ENCODE measurements at places on chromosomes 7 and 10.
A peak's percentile ranks its signal among the peaks of the same experiment; 100 is the strongest.

DNA sequence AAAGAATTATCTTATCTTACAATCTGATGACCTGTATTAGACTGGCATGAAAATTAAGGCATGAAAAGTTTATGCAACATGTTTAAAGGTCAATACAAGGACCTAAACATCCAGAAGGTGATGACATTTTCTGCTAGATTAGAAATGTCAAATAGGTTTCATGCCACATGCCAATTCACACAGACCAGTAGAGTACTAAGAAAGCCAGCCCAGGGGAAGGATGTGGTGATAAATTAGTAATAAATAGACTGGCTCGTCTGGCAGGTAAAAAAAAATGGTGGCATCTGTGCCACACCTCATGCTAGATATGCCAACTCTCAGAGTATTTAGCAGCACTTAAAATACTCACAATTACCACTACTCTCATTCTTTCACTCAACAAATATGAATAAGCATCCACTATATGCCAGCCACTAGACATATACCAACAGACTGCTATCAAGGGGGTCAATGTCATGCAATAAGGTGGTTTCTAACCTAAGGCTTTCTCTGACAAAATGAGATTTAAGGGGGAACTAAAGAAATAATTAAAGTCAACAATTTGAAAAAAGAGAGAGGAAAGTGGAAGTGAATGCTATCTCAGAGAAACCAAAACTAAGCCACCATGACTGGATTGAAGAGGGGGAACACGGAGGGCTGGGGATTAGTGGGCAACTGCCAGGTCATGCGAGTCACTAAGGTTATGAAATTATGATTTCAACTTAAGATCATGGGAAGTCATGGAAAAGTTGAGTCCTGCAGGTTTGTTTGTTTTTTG, 83.5 kb downstream of the SGMS1 start:
- DNase-seq = no peak

DNA sequence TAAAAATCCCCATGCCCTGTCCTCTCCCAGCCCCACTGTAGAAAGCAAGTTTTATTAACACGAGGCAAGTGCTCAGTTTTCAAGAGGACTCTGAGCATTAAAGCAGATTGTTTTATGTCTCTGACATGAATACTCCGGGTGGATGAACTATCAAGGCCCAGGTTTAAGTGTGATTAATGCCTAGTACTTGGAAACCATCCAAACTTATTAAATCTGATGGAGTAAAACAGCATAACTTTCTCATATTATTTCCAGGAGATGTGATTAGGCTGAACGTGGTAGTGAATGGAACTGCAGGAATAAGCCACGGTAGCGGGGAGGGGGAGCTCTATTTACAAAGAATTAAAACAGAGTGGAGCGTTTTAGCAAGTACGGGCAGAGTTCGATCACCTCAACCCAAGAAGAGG, 144.2 kb upstream of the RNF32 start:
- no peak for DNase-seq

GRCh38 chr10:71134732-71135211, 77.6 kb upstream of the UNC5B start:
- DNase-seq = no peak

DNA sequence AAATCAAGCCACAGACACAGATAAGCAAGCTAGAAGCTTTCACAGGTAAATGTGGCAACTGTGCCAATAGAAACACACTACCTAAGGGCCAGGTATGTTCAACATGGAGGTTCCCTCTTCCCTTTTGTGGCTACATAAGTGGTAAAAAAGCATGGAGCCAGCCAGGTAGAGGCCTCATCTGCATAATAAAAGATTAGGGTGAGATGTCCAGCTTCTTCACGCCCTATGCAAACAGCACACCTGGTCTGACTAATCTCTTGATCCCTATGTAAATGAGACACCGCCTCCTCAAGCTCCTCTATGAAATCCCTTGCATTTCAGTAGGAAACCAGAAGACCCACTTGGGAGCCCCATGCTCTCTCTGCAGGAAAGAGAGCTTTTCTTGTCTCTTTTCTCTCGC, 282.2 kb downstream of the NEBL start:
- no peak for DNase-seq

GRCh38 chr7:129911790-129912189, 41.0 kb downstream of the UBE2H start:
- DNase-seq = no peak

DNA sequence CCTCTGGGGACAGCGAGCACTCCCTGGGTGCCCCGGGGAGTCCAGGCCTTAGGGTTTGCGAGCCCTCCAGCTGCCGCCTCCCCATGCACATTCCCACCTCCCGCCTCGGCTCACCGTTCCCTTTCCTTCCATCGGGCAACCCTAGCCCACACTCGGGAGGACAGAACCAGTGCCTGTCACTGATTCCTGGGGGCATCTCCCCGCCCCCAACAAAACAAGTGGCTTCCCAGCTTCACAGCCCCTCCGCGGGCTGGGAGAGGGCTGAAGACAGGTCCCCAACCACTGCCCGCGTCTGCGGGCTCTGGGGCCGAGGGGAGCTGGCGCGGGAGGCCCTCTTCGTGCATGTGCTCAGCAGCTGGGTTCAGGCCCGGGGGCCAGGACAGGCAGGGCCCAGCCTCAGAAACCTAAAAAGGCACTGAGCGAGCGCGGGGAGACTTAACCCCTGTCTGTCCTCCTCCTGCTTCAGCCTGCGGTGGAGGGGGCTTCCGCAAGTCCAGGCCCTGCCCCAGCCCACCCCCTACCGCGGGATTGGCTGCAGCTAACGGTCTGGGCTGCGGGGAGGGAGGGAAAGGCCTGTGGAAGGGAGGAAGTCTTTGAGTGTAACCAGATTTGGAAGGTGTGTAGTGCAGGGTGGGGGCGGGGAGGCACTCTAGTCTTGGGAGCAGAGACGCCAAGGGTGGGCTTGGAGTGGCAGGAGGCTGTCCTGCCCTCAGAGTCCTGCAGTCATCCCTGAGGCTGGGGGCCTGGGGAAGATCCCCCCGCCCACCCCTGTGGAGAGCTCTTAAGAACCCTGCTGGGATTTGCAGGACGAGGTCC, 1.2 kb downstream of the FLNC start:
- peak; percentile 49 for DNase-seq

DNA sequence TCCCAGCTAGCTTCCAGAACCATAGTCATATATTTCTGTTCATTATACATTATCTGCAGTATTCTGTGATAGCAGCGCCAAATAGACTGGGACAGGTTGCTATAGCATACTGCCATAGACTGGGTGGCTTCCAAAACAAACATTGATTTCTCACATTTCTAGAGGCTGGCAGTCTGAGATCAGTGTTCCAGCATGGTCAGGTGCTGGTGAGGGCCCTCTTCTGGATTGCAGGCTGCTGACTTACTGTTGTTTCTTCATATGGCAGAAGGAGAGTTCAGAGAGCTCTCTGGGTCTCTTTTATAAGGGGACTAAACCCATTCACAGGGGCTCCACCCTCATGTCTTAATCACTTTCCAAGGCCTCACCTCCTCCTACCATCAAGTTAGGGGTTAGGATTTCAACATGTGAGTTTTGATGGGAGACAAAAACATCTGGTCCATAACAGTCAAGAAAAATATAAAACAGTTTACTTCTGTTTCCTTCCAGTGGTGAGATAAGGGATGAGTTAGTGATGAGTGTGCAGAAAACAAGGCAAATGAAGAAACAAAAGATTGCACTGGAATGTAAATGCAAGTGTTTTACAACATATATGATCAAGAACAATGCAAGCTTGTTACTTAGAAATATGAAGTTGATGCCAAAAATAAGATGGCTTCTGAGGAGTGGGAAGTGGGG, 399.0 kb upstream of the C7orf33 start:
- no peak for DNase-seq

DNA sequence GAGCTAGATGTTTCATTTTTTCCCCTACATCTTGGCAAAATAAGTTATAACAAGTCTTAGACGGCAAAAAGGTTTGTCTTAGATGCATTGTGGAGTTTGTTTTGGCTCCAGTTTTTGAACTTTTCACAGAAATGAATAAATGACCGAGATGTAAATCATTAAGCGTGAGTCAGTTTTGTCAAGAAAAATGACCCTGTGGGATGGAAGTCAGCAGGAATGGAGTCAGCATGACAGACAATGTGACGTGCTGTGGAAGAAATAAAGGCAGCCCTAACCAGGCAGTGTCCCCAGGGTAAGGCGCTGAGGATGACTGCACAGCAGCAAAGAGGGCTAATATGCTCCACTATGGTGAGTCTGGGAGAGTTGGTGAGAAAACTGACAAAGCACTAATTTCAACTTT, 163.2 kb downstream of the NOC3L start:
- DNase-seq = no peak

DNA sequence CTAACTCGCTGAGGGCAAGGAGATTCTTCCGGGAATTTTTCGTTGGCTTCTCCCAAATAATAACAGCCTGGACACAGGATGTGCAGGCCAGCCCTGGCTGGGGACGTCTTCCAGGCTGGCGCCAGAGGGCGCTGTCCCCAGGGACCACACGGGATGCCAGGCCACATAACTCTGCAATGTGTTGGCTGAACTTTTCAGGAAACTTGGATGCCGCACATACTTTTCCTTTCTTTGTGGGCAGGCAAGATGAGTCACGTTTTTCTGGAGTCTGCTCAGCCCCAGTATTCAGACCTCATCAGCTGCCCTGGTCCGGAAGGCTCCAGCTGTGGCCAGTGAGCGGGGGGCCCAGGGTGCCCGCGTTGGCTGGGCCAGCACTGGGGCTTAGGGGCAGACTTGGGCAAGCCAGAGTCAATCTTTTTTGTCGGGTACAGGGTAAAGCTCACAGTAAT, 122.7 kb downstream of the PRKAG2 start:
- peak; percentile 98 for DNase-seq

DNA sequence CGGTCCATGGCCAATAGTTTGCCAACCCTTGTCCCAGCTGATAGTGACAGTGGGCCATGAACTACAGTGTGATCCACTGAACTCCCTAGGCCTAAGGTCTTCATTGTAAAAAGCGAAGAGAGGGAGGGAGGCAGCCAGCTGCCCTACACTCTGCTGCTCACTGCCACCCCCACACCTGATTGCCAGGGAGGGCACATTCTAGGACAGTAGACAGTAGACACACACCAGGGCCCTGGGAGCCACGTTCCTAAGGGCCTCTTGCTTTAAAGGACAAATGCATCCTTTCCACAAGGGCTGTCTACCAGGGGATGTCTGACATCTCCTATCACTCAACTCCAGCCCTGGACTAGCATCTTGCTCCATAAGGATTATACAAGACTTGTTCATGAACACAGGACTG, 122.2 kb downstream of the DLG5 start:
- no peak for DNase-seq

GRCh38 chr10:108082596-108082995, 918.1 kb upstream of the SORCS1 start:
- no peak for DNase-seq

DNA sequence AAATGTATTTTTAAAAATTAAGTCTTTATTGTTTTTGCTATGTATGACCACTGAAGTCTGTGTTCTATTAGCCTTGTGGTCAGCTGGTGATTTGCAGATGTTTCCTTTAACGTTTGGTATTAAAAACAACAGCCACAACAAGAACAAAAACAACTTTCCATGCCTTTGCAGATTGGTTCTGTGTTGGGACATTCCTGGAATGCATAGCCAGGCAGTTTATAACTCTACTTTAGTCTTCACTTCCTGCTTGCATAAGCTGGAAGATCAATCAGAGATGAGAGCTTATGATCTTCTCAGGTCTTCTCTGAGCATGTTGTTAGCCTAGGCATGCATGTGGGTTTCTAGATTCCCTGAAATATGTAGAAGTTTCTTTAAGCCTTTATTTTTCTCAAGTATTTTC, 58.9 kb upstream of the SEMA3C start:
- no peak for DNase-seq

DNA sequence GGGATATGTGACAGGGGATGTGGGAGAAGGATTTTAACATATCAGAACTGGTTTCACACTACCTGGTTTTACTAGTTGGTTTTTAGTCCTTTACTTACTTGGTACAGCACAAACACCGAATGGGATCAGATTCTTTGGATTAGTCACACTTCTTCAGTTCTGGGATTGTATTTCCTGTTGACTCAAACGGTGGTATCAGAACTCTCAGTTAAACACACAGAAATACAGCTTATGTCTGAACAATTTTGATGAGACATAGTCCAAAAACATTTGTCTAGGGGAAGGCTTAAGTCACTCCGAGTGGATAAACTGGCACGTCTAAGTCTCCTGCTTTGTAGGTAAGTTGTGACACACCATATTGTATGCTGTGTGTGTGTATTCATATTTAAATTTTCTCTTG, 480.5 kb downstream of the PHTF2 start:
- DNase-seq = peak; percentile 42

GRCh38 chr10:88372051-88372715, 210.9 kb downstream of the RNLS start:
- no peak for DNase-seq

DNA sequence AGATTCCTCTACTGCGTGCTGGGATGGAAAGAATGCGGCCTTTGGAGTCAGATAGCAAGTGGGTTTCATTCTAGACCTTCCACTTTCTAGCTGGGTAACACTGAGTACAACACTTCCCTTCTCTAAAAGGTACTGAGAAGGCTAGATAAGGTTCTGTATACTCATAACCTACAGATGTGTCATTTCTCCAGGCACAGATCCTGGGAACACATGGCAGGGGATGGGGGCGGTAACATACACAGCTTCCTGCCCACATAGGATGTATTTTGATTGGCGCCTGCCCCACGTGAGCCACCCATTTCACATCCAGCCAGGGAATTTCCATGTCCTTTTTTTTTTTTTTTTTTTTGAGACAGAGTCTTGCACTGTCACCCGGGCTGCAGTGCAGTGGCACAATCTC, 31.8 kb downstream of the KLRG2 start:
- no peak for DNase-seq

DNA sequence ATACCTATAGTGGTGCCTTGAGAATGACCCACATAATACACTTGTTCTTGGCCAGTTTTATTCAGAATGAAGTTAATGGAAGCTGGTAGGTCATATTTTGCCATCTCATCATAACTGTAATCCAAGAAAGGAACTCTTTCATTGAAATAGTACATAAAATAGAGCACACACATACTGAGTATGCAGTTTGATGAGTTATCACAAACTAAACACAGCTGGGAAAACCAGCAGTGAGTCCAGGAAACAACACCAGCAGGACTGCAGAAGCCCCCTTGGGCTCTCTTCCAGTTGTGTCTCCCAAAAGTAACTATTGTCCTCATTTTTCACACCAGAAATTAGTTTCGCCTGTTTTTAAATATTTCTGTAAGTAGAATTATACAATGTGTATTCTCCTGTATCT, 19.8 kb upstream of the CH25H start:
- no peak for DNase-seq

DNA sequence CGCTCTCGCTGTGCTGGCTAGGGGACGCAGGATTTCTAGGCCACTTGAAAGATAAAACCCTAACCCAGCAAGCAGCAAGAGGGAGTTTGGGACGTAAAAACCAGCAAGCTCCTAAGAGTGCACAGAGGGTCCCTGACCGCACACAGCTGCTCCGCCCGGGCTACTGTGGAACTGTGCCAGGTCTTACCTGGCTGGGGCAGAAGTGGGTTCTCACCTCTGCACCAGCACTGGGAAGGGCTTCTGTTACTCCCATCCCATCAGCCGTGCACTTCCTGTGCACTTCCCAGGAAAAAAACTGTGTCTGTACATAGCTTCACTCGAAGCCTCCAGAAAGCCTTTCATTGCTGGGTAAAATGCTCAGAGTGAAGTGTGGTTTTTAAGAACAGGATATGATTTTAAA, 45.9 kb upstream of the PTF1A start:
- no peak for DNase-seq
